Hematopoietic multipotent progenitor cell treated with erythropoietin and hydrocortisone succinate and interleukin-3 and kit ligand, for 15 days (in vitro differentiated cells): ENCODE measurements at places on chromosomes 3 and 15.

- no peak for DNase-seq
These were observed 160.1 kb downstream of the FBLN2 start for GRCh38 chr3:13708871-13709595.

GRCh38 chr3:147038481-147038880, 367.9 kb downstream of the ZIC4 start:
- DNase-seq, result no peak

GRCh38 chr15:22911306-22911705, 68.9 kb downstream of the CYFIP1 start:
- DNase-seq, result no peak

GRCh38 chr3:133374708-133375402, 25.0 kb upstream of the BFSP2 start:
- no peak for DNase-seq

- no peak for DNase-seq
These were observed 785.3 kb downstream of the ROBO2 start for GRCh38 chr3:77825001-77825827.
